Fibroblast of upper back skin (primary cell): ENCODE measurements at places on chromosomes 13 and 19.

GRCh38 chr19:17499648-17500446 is 11.6 kb upstream of the PGLS start:
- peak; percentile 28 for DNase-seq

- DNase-seq = no peak
Measured at GRCh38 chr19:35311901-35312665, 16.9 kb upstream of the CD22 start.

DNA sequence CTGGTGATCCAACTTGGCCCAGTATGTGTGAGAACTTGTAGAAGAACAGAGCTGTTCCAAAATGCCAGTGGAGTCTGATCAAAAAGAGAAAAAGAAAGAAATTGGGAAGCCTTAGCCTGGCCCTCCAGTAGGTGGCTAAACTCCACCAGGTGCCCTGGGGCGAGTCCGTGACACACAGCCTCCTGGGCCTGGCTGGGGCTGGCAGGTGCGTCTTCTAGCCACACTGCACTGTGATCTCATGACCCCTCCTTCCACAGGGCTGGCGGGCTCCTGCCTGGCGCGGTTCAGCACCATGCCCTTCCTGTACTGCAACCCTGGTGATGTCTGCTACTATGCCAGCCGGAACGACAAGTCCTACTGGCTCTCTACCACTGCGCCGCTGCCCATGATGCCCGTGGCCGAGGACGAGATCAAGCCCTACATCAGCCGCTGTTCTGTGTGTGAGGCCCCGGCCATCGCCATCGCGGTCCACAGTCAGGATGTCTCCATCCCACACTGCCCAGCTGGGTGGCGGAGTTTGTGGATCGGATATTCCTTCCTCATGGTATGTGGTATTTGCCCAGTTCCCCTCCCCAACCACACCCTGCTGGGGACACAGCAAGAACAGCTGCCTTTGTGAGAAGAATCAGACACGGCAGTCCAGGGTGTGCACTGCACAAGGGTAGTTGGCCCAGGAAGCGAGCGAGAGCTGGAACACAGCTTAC is 53.7 kb downstream of the RAB20 start:
- no peak for DNase-seq

DNA sequence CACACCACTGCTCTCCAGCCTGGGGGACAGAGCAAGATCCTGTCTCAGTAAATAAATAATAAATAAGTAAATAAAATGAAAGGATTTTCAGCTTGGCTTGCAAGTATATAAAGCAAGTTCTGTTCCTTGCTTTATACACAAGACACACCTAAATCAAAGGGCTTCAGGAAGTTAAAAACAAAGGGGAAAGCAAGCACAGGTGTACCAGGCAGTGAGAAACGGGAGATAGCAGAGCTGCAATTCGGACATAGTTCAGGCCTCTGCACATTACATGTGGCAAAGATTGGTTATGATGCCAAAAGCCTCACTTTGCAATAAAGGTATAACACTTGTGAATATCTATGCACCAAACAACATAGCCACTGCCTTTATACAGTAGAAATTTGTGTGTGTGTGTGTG is 47.5 kb downstream of the MYO9B start:
- no peak for DNase-seq

DNA sequence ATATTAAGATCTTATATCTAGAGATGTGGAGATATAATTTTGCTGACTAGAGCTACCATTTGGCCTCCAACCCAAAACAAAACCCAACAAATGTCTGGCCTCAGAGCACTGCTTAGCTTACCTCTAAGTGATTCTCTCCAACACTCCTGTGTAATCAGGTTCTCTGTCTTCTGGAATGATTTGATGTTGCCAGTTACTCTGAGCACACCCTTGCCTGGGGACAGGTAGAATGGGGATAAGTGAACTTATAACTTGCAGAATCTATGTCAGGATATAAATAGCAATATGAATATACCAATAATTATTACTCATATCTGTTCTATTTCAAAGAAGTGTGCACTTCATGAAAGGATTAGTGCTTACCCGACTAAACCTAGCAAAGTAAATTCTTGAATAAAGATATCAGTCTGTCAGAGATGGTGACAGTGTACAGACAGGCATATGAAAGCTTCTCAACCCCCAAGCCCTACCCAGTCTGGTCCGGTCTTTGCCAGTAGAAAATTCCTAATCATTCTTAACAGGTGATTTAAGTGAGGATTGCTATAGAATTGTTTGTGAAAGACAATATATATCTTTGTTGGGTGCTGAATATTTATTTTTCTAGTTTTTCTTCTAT is 33.0 kb downstream of the ZAR1L start:
- no peak for DNase-seq

GRCh38 chr19:49590971-49591730 is at the start of gene PRR12:
PRR12 (plus strand) TSS chr19:49591182; CDS start chr19:49591655, 473 bp downstream.
- DNase-seq = peak; percentile 76

DNA sequence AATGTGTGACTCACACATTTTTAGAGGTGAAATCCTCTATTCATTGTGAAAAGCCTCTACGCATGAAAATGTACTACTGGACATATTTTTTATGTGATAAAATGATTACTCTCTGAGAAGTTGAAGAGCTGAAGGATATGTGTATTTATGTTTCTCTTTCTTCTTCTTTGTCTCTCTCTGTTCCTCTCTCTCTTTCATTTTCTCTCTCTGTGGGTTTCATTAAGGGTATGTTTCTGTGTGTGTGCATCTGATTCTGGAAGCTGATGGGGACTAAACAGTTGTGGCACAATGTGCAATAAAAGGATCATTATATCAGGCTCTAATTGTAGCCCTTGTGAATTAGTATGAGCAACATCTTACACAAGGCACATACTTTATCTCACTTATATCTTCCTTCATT is 867.7 kb downstream of the PCDH9 start:
- DNase-seq = no peak

GRCh38 chr13:73171271-73171682 is 112.5 kb downstream of the KLF5 start:
- DNase-seq = no peak

GRCh38 chr19:56959205-56959604 is 118.7 kb upstream of the PEG3 start:
- DNase-seq = no peak

GRCh38 chr13:92270990-92271389 is 872.6 kb downstream of the GPC5 start:
- no peak for DNase-seq

GRCh38 chr13:89862691-89863036 is 1484.8 kb upstream of the MIR17HG start:
- no peak for DNase-seq

DNA sequence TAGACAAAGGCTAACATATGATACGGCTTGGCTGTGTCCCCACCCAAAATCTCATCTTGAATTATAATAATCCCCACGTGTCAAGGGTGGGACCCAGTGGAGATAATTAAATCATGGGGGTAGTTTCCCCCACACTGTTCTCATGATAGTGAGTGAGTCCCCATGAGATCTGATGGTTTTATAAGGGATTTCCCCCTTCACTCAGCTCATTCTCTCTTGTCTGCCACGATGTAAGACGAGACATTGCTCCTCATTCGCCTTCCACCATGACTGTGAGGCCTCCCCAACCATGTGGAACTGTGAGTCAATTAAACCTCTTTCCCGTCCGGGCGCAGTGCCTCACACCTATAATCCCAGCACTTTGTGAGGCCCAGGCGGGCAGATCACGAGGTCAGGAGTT is 143.5 kb downstream of the RXFP2 start:
- DNase-seq = no peak

DNA sequence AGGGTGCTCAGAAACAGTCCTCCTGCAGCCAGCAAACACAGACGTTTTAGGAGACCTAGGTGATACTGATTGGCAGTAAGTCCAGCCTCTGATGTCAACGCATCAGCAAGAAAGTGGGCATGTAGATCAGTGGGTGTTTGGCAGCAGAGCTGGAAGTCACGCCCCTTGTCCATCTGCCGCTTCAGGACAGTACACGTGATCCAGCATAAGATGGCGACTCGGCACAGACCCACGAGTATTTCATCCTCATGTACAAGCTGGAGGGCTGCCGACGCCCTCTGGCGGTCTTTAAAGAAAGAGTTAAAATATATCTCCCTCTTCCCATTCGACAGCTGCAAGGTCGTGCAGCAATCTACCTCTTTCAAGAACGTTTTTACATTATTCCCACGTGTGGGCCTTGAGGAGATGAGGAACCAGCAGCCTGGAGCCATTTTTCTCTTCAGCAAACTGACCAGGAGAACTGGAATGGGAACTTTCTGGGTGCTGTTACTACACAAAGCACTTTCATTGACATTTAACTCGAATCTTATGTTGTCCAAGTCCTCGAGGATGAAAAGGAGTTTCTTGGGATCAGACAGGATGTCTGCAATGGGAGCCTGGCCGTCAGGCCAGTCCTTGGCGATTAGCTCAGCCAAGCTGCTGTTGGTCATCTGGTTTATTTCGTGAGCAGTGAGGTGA is 22.3 kb downstream of the NLRP11 start:
- no peak for DNase-seq

DNA sequence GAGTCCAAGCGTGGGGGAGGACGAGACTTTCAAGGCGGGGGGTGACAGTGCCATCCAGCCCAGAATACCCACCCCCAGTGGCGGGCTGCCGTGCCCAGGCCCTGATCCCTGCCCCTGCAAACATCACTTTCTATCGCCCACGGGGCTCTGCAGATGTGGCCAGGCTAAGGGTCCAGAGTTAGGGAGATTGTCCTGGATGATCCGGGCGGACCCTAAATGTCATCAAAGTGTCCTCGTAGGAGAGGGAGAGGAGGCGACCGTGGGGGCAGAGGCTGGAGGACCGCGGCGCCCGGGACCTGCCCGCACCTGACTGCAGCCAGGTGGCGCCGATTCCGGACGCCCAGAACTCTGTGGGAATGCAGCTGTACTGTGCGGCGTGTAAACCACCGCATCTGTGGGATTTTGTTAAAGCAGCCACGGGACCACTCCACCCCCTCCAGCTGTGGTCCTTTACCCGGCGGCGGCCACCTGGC is 32.4 kb downstream of the GJA3 start:
- DNase-seq = no peak

GRCh38 chr13:113186061-113186900 is 22.2 kb downstream of the PCID2 start:
- DNase-seq = no peak

DNA sequence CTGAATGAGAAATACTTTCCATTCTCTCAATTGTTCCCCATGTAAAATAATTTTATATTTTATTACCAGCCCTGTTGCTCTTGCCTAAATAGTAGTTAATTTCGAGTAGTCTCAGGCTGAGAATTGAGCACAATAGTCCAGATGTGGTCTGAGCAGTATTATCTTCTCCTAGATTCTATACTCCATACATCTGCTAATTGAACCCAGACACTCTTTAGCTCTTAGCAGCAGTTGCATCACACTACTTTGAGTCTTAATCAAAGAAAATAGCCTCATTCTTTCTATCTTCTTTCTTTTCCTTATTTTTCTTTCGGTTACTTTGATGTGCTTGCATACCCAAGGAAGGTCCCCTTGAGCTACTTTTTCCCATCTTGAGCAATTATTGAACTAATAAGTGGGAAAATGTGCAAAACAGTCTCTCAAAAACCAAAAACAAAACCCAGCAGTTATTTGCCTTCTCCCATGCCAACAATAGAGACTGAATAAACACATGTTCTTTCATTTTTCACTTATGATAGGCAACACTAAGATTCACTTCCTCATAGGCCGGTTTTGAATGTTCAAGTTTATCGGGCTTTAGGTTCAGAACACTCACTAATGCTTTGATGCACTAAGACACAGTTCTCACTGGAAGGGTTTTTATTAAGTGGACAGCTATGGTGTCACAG is 204.5 kb downstream of the POU4F1 start:
- DNase-seq = no peak

GRCh38 chr13:21825186-21825585 is 154.3 kb downstream of the FGF9 start:
- no peak for DNase-seq

DNA sequence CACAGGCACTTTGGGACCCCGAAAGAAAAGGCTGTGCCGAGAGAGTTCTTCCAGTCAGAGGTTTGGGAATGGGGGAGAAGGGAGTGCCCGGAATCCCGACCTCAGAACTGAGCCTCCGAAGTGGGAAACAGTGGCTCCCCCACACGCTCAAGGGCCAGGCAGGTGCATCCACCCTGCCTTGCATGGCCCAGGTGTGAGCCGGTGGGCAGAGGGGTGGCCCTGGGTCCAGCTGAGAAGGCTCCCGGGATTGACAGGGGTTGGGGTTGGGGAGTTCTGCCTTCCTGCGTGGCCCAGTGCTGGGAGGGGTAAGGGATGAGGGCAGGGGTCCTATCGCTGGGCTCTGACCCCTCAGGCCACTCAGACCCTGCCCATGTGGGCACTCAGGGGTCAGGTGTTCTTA is 163.5 kb upstream of the TUBA3C start:
- no peak for DNase-seq

GRCh38 chr13:106433066-106433465 is 102.4 kb downstream of the EFNB2 start:
- DNase-seq = no peak

- no peak for DNase-seq
Measured at GRCh38 chr13:112341976-112342735, 34.0 kb upstream of the SPACA7 start.

DNA sequence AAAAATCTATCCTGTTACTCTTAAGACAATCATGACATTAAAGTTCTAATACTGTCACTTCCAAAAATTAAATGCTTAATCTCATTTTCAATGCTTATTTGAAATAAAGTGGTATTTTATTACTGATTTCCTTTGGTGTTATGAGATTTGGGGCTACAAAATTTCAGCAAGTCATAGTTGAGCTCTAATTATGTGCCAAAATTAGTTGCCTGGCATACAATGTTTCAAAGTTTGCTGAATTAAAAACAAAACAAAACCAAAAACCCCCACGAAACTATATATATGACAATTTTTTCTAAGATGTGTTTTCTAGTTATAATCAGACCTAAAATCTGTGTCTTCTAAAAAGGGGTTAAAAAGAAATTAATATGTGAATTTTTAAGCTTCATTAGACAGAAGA is 62.2 kb downstream of the KCNRG start:
- no peak for DNase-seq

DNA sequence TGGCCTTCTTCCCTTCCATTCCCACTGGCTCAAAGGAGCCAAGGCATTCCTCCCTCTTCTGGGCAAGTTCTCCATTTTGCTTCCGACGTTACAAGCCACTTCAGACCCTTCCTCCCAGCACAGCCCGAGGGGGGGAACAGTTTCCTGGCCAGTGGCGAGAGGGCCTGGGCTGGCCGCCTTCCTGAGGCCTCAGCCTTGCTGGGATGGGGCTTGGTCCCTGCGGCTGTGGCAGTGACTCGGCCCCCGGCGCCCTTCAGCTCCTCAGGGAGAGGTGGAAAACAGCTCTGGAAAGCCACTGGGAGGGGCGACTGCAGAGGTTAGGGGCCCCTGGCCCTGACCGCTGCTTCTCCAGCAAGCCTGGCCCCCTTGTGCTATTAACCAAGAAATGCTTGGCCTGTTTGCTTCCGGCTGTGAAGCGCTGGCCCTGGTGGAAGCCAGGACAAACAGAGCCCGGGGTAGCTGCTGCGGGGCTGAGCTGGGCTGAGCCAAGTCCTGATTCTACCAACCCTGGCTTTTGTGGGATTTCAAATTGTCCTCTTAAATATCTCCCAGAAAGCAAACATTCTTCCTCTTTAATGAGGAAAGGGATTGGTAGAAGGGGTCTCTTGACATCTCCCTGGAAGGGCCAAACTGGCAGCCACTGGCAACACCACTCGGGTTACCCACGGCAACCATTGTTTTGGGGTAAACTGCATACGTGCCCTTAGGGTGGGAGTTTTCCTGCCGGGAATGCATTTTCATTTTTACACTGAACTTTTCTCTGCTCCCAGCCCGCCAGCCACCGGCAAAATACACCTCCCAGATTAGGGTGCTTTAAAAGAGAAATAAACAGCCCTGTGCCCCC is 38.7 kb downstream of the C13orf46 start:
- DNase-seq = no peak
